Left forelimb (tissue), 1 donor: ENCODE measurements at places on chromosomes 2 and 18.

GRCh38 chr18:38940863-38941531, 1375.4 kb upstream of the CELF4 start:
- no peak for DNase-seq

DNA sequence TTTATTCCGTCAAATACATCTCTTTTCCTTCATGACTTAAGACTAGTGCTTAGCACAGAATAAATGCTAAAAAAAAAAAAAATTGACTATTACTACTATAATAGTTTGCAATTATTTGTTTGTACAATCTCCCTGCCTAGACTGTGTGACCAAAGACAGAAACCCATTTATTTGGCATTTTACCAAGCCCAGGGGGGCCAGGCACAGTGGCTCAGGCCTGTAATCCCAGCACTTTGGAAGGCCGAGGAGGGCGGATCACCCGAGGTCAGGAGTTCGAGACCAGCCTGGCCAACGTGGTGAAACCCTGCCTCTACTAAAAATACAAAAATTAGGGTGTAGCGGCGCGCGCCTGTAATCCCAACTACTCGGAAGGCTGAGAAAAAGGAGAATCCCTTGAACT, 1.4 kb downstream of the ASB3 start:
- no peak for DNase-seq

- DNase-seq: no peak
These were observed 102.5 kb upstream of the LDAH start for GRCh38 chr2:20925265-20925889.

GRCh38 chr2:112942654-112943002, 31.7 kb downstream of the IL37 start:
- DNase-seq: no peak

DNA sequence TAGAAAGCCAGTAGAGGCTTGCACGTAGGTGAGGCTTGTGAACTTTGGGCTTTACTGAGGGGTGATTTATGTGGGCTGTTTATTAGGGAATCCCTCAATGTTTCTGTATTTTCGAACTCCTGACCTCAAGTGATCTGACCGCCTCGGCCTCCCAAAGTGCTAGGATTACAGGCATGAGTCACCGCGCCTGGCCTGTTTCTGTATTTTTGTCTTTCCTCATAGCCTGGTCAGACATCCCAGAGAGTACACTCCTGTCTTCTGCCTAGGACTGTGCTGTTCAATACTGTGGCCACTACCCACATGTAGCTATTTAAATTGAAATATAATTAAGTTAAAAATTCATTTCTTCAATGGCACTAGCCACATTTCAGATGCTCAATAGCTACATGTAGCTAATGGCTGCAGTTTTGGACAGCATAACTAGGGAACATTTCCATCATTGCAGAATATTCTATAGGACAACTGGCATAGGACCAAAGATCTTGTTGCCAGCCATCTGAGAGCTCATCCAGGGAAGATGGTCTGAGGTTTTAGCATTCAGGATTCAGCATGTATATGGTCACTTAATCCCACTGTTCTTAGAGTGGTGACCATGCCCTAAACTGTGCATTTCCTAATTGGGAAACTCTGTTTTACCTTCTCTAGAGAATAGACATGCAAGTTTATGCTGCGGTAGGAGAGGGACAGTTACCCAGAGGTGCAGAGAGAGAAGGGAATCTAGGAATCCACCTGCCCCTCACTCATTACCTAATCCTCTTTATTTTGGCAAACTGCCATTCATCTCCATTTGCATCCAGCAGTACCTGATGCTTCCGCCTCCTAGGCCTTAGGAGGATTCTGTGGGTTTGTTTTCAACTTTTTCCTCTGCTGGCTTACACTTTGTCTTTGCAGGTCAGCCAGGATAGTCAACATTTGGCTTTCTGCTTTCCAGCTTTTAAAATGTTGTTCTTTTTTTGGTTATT, 64.4 kb downstream of the LCLAT1 start:
- no peak for DNase-seq

- DNase-seq: no peak
These were observed 22.5 kb upstream of the CDKL4 start for GRCh38 chr2:39266139-39266805.

- DNase-seq: no peak
These were observed 590.3 kb upstream of the CHAC2 start for GRCh38 chr2:53177327-53177726.

DNA sequence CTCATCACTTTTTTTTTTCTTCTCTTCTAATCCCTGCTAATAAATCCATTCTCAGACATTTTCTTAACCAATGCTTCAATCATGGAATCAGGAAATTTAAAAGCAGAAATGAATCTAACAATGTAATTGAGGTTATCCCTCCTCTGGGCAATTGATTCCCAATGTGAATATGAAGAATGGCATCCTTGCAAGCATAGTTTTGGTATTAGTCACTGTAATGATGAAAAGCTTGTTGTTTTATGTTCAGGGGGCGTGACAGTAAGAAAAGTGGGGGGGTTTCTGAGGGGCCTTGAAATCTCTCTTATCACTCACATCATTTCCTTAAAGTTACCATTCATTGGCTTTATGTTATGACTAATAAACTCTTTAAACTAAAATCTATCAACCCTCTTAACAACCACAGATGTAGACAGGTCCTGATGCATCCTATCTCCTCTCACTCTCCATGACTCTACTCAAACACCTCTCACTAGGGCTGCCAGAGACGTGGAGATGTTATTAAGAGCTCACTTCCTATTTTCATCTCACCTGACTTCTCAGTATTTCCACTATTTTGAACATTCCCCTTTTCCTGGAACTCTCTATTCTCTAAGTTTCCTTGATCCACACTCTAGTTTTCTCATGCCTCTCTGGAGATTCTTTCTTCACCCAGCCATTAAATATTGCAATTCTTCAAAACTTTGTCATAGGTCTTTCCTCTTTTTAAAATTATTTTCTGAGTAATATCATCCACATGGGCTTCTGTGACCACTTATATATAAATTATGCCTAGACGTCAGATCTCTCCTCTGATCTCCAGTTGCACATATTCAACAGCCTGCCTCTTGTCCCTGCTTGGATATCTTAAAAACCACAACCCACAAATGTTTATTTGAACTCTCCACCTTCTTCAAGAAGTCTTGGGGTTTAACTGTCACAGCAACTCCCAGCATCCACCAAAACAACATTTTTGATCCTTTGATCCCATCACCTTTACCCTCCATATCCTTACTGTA, 332.9 kb downstream of the CDH2 start:
- no peak for DNase-seq
